ENCODE measurements at places on chromosomes 7 and 10.
A peak's percentile ranks its signal among the peaks of the same experiment; 100 is the strongest.

DNA sequence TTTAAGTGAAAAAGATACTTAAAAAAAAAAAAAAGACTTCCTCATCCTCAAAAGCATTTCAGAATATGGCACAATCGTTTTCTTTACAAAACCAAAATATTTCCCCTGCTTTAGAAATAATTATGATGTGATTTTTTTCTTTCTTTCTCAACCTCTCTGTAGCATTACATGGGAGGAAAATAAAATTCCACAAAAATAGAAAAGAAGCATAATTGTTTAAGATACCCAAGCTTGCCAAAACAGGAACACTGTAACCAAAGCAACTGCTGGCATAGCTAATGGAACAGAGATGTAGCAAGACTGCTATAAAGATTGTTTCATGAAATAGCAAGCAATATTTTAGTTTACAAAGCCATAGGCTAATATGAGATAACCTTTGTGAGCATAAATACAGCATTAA lies 75.6 kb upstream of the GPR22 start:
- DNase-seq = no peak

GRCh38 chr7:134946260-134946659 lies 40.0 kb upstream of the AGBL3 start:
- no peak for DNase-seq

- no peak for DNase-seq
These were observed 37.3 kb upstream of the SAMD9L start for GRCh38 chr7:93185303-93186027.

DNA sequence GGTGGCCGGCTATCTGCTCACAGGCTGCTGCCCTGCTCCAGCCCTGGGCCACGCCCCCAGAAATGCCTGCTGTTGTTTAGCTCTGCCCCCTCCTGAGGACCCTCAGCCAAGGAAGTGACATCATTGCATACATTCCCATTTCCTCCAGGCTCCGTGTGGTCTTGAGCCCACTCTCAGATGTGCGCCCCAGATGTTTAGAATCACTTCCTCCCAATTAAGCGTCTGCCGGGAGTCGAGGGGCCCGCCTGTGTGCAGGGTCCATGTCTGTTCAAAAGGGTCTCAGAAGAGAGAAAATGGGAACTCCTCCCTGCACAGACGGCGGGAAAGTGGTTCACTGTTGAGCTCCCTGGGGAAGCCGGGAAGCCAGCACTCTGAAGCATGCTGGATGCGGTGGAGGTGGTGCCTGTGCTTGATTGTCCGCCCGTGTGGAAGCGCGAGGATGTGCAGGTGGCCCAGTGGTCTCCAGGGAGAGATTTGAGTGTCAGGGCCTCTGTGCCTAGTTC lies 116.9 kb upstream of the PPIF start:
- DNase-seq = no peak

GRCh38 chr7:25859412-25860274 lies 292.4 kb upstream of the NFE2L3 start:
- DNase-seq = no peak

DNA sequence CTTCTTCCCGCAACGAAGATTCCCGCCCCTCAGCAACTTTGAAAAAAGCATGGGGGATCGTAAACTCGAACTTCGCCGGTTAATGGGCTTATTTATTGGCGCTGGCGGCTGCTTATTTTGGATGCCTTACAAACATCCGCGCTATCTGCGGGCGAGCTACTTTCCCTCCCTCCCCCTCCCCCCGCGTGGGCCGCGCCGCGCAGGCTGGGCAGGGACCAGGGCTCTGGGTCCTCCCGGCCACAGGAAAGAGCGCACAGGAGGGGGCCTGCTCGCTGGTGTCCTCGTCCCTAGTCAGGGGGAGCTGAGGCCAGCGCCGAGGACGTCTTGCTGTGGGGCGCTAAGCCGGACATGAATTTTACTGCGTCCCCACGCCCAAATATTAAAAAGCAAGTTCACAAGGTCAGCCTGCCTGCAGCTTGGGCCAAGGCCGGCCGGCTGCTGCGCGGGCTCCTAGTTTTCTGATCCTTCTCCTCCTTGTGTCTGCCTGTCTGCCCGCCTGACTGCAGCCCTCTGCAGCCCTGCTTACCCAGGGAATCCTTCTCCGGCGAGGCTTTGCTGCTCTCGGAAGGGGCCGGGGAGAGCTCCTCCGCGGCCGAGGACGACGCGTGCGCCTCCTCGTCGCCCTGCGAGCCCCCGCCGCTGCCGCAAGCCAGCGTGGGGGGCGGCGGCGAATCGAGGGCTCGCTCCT lies 1.2 kb downstream of the HOXA10 start:
- DNase-seq = peak; percentile 69

- no peak for DNase-seq
These were observed 98.1 kb downstream of the CCDC71L start for GRCh38 chr7:106562711-106563366.

GRCh38 chr7:41425926-41426325 lies 277.0 kb downstream of the INHBA start:
- peak; percentile 29 for DNase-seq

DNA sequence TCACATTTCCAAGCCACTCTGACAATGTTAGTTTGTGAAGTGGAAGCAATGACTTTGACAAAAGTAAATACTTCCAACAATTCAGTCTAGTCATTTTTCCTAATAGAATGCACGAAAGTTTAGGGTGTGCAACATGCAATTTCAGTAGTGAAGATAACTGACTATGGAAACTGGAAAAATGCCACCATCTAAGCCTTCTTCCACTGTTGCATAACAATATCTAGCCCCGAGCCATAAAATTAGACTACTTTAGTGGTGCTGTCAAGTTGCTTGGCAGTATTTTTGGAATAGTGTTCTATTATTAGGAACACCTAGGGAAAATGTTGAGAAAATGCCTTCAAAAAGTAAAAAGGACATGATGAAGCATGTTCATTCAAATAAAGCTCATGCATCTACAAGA lies 17.9 kb downstream of the SEMA3A start:
- DNase-seq = no peak

- DNase-seq = no peak
These were observed 6.1 kb downstream of the SVOPL start for GRCh38 chr7:138695106-138695505.

GRCh38 chr10:121734589-121735045 lies 136.4 kb upstream of the FGFR2 start:
- peak; percentile 16 for DNase-seq
